NCI-H526 (cell line): ENCODE measurements at places on chromosomes 7 and 10.

DNA sequence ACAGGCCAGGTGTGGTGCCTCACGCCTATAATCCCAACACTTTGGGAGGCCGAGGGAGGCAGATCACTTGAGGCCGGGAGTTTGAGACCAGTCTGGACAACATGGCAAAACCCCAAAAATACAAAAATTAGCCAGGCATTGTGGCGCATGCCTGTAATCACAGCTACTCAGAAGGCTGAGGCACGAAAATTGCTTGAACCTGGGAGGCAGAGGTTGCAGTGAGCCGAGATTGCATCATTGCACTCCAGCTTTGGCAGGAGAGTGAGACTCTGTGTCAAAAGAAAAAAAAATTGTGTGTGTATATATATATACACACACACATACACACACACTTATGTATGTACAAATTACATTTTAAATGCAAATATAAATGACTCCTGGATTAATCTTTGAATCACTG, 76.8 kb upstream of the LRRN3 start:
- no peak for DNase-seq

DNA sequence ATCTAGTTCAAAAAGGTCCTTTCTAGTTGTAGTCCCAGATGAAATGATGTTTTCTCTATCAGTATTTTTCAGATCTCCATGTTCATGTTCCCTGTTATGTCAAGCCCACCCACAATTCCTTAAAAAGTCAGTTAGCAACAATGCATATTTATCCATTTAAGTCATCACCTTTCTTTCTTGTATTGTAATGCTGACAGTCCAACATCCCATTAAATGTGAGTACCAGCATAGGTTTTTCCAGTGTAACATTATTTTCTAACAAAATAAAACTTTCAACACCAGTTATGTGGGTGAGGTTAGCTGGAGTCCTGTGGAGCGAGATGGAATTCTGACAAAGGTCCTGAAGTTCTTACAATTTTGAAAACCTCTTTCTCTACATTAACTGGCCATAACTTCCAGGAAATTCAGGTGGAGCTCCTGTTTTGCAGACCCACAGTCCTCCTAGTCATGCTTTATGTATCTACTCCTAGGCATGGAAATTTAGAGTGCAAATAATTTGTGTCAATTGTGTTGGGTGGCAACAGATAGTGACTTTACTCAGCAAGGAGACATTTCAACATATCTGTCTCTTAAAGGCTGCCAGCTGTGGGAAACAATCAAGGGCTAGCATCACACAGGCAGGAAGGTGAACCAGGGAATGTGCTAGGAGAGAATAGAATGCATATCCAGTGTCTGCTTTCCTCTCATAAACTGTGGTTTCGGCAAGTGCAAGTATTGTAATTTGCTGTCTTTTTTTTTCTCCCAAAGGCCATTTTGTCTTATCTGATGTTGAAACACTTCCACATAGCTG, 162.6 kb downstream of the MTERF1 start:
- no peak for DNase-seq

DNA sequence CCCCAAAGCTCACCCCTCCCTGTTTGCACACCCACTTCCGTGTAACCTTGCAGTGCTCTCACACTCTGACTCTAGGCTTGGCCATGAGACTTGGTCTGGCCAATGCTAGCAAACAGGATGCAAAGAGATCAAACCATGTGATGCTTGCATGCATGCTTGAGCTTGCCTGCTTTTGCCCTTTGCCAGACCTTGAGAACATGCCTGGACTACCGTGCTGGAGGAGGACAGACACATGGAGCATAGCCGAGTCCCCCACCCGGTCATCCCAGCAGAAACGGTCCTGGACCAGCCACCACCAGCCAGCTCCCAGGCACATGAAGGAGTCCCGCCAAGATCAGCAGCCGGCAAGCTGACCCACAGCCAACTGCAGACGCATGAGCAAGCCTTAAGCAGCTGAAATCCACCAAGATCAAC, 23.4 kb downstream of the PYROXD2 start:
- DNase-seq, result peak; percentile 9

DNA sequence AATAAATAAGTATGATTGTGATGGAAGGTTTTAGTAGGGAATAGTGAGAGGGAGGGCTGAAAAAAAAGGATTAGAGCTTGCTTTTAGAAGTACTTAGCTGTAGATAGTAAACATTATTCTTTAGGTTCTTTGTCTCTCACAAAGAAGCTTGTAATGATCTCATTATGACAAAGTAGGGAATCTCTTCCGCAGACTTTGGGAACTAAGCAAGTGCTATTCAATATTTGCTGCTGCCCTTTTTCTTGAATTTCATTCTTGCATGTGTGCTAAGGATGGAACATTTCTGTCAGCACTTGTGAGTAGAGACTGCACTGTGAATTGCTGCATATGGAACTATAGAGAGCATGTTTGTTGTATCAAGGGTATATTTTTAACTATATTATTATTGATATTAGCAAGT, 173.4 kb downstream of the ST7 start:
- DNase-seq, result no peak

DNA sequence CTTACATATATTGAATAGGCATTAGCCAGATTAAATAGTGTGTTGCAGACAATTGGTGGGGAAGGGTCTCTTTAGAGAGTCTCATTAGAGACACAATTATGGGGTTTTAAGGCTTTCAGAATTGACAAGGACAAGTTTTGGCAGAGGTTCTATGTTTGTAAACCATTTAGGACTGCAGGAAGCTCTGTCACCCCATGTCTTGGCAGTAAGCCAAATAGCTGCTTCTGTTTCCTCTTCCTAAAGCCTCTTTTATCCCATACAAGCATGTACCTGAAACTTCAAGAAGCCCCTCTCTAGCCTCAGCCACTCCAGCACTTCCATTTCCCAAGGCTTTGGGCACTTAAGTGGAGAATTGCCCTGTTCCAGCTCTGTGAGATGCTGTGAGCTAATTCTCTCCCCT, 21.8 kb upstream of the LRRC4 start:
- DNase-seq, result no peak

- no peak for DNase-seq
These were observed 39.1 kb downstream of the VWC2 start for GRCh38 chr7:49812534-49812933.

DNA sequence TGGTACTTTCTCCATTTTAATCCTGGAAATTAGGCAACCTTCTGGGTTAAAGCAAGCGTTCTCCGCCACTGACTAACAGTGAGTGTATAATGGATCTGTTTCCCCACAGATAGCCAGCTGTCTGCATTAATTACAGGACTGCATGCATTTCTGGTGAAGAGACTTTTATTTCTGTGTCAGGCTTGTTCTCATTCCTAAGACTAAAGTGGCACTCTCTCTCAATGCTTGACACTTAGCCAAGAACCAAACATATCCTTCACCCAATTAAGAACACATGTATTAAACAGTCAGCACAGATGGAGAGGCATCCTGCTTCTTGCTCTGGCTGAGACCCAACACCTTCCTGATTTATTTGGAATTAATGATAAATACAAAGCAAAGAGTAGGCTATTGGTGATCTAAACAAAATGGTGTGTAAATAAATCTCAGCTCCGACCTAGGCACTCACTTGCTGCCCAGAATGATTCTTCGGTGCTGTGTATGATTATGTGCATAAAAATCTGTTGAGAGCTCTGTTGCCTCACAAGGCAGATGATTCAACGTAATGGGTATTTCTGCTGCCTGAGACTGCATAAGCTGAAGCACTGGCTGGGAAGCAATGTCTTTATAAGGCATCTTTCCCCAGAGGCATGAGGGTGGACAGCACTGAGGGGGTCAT, 16.8 kb downstream of the CALU start:
- no peak for DNase-seq

DNA sequence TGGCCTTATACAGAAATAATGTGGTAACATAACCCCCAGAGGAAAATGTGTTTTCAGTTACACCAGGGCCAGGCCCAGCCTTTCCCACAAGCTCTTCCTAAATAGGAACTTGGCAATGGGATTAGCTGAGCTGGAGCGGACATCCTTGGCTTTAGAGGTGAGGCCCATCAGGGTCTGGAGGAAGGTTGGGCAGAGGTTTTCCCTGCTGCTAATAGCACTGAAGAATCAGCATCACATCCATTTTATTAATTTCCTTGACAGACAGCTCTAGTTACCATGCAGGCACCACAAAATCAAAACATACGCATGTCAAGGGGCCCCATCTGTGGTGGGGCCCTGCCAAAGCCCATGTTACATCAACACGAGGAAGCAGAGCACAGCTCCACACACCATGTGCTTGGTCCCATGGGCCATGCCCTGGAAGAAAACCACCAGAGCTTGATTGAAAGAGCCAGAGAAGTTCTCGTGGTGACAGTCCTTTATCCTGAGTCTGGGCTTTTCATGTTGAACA, 566.6 kb downstream of the KCNMA1 start:
- DNase-seq, result no peak

GRCh38 chr7:138670594-138670993, 30.6 kb downstream of the SVOPL start:
- DNase-seq, result no peak

DNA sequence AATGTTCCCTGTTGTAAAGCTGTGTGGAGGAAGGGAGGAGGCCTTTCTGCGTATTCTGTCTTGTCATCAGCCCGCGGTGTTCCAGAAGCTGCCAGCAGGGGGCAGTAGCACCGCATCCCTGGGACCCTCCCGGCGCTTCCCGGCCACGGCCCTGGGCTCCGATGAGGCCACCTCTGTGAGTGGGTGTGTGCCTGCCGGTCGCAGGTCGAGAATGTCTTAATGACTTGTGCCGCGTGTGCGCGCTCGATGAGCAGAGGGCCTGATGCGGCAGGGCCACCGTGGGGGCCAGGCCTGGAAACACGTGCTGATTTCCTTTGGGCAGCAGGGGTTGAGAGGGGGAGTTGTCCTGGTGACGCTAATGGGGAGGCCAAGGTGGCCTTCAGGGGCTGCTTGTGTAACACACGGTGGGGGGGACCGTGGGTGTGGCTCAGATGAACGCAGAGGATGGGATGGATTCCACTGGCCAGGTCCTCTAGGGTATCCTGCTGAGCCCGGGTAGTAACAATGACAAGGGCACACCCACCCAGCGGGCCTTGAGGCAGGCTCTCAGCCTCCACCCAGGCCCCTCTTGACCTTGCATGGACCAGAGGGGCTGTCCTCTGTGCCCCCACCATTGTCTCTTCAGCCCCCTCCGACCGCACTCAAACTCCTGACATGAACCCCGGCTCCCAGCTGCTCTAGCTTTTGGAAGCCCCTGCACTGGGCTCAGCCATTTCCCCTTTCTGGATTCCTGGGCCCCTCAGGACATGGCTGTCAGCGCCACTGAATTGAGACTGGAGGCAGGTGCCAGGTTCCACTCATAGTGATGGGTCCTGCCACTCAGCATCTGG, 135.9 kb upstream of the PODXL start:
- peak; percentile 28 for DNase-seq

- no peak for DNase-seq
These were observed 89.2 kb downstream of the SPAG6 start for GRCh38 chr10:22434521-22434920.

- DNase-seq, result no peak
These were observed 405.6 kb downstream of the KCNMA1 start for GRCh38 chr10:77231884-77232610.

DNA sequence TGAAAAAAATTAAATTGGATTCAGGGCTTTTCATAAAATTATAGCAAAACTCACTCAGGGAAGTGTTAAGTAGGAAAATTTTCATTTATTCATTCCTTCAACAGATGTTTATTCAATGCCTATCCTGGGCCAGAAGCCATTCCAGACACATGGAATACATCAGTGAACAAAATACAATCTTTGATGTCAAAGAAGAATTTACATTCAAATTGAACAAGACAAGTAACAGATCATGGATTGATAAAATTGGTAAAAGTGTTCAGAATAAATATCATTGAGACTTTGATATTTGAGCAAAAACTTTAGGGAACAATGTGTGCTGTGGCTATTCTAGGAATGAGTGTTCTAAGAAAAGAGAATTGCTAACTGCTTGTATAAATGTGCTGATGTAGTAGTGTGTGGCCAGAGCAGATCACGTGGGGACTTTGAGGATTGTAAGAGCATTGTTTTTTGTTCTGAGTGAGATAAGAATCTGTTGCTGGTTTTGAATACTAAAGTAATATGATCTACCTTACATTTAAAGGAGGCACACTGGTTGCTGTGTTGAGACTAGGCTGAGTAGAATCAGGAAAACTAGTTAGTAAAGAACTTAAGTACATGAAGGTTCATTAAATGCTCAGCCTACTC, 957.2 kb downstream of the PCDH15 start:
- DNase-seq, result peak; percentile 24

GRCh38 chr10:75407224-75407712, 5.7 kb upstream of the ZNF503 start:
- DNase-seq, result no peak

DNA sequence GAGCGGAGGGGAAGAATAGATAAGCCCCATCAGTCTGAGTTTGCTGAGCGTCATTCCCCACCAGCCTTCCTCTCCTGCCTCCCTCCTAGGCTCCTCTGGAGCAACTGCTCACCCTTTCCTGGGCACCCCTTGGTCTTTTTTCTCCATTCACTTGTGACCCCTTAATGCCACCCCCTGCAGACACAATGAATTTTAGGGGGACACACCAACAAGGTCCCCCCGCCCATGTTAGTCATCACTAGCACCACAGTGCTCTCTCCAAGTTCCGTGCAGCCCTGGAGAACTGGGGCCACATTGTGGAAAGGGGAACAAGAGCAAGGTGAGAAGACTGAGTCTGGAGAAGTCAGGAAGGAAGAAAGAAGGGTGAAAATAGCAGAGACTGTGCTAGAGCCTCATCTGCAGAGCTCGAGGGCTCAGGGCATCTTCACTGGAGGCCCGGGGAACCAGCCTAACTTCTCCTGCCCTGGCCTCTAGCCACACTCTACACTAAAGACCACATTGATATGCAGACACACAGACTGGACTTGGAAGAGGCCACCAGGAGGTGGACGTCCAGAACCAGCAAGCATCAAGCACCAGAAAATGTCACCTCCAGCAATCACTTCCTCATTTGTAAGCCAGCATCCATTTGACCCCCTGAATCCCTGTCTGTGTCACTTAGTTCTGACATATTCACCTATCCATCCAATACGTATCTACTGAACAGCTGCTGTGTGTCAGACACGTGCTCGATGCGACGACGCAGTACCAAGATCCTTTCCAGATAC, 17.5 kb downstream of the RGR start:
- DNase-seq, result no peak

GRCh38 chr10:85147346-85148250, 819.2 kb downstream of the CCSER2 start:
- DNase-seq, result no peak

DNA sequence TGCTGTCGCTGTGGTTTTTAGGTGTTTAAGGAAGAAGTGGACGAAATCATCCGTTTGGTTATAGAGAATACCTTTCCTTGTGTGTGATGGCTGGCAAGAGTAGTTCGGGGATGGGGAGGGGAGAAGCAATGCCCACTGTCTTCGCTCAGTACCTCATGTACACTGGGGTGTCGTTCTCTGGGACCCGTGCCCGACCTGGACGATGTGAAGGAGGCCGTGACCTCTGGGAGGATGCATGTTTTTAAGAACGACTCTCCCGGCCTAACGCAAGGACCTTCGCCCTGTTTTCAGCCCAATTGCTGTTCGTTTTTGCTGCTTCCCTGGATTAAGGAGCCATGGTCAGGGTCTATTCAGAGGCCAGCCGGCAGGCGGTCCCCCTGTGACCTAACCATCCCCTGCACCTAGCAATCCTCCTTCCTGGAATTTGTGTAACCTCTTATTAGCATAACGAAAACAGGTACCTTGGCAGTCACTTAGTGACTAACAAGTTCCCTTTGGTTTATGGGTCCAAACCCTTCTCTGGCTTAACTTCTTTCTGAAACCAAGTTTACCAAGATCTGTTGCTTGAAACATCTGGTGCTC, 1.3 kb downstream of the NFE2L3 start:
- peak; percentile 42 for DNase-seq

GRCh38 chr7:11742496-11742895, 89.5 kb downstream of the THSD7A start:
- no peak for DNase-seq

- DNase-seq, result no peak
These were observed 19.6 kb downstream of the SGMS1 start for GRCh38 chr10:50604049-50604640.
